Tibial artery (tissue), 4 donors: ENCODE measurements at places on chromosomes 13 and 19.

- H3K4me1 ChIP-seq = no peaks in the 10 kb centered on the region
- no peaks in the 10 kb centered on the region for H3K36me3 ChIP-seq
- no peak overlapping the region for H3K27ac ChIP-seq
- no peak for DNase-seq
- H3K27me3 ChIP-seq = no peaks in the 10 kb centered on the region
Measured at GRCh38 chr13:98677398-98677797, 75.1 kb downstream of the SLC15A1 start.

- peaks cover 91% of the 10 kb centered on the region for H3K4me1 ChIP-seq
- no peak overlapping the region for H3K4me3 ChIP-seq
- H3K27ac ChIP-seq = peak overlapping the region; percentile 94
- no peaks in the 10 kb centered on the region for H3K27me3 ChIP-seq
Measured at GRCh38 chr19:38705197-38706019, 38.9 kb downstream of the CAPN12 start.

DNA sequence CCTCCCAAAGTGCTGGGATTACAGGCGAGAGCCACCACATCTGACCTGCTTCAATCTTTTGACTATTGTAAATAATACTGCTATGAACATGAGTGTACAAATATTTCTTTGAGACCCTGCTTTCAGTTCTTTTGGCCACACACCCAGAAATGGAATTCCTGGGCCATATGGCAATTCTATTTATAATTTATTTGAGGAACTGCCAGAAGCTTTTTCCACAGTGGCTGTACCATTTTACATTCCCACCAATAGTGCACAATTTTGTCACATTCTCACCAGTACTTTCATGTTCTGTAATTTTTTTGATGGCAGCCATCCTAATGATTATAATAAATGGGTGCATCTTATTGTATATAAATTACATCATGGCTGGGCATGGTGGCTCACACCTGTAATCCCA is 13.7 kb upstream of the FCER2 start:
- H3K4me1 ChIP-seq = no peaks in the 10 kb centered on the region
- H3K4me3 ChIP-seq = no peak overlapping the region
- no peak overlapping the region for H3K27ac ChIP-seq
- no peaks in the 10 kb centered on the region for H3K36me3 ChIP-seq

GRCh38 chr13:40984668-40985366 is 34.3 kb downstream of the ELF1 start:
- peaks cover 33% of the 10 kb centered on the region for H3K4me1 ChIP-seq
- H3K27ac ChIP-seq = peak overlapping the region; percentile 49
- no peak for DNase-seq

DNA sequence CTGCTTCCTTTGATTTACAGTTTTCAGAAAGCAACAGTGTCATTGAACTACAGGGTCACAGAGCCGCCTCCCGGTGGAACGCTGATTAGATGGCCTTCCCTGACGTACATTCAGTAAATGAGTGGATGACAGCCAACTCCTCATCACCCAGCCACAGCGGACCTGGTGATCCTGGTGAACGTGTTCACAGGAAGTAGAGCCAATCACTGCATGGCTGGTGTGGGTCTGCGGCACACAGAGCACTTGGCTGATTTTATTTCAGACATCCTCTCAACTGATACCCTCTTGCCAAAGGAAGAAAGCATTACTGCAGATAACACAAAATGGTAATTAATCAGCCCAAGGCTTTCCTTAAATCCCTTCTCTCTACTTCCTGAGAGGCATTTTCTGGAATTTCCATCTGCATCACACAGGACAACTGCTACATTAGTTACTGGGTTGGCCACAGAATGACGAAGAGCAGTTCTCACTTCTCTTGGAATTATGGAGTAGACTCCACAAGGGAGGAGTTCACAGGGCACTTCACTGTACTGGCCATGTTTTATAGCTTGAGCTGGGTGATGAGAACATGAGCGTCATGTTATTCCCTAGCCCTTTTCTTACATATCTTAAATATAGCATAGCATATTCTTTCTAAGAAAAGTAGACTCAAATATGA is 84.0 kb upstream of the SLC7A1 start:
- H3K27me3 ChIP-seq = no peaks in the 10 kb centered on the region
- DNase-seq = no peak
- H3K4me1 ChIP-seq = peaks cover 4% of the 10 kb centered on the region
- no peaks in the 10 kb centered on the region for H3K36me3 ChIP-seq
- no peak overlapping the region for H3K4me3 ChIP-seq

DNA sequence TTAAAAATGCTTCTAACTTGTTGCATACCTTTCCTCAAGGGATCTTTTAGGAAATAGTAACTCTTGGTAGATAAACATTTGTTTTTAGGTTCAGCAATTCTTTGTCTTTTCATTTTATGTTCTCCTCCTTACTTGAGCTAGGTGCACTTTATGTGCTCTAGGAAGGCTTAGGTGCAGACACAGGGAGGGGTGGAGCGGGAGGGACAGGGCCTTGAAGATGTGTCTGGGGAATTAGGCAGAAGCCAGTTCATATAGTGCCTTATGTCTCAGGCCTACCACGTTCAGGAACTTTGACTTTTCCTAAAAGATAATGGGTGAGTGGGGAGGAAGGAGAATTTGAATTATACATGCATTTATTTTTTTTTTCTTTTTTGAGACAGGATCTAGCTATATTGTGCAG is 37.7 kb downstream of the IRS2 start:
- peaks cover 3% of the 10 kb centered on the region for H3K4me1 ChIP-seq
- H3K36me3 ChIP-seq = peaks cover 19% of the 10 kb centered on the region
- no peaks in the 10 kb centered on the region for H3K27me3 ChIP-seq
- no peak for DNase-seq
- H3K27ac ChIP-seq = no peak overlapping the region
- no peak overlapping the region for H3K4me3 ChIP-seq

DNA sequence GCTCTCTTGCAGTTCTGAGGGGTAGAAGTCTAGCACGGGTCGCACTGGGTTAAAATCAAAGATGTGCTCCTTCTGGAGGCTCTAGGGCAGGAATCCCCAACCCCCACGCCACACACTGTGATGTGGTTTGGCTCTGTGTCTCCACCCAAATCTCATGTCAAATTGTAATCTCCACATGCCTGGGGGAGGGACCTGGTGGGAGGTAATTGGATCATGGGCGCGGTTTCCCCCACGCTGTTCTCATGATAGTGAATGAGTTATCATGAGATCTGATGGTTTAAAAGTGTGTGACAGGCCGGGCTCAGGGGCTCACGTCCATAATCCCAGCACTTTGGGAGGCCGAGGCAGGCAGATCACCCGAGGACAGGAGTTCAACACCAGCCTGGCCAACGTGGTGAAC is 26.6 kb upstream of the CALM3 start:
- H3K36me3 ChIP-seq = no peaks in the 10 kb centered on the region
- no peak overlapping the region for H3K4me3 ChIP-seq
- no peak for DNase-seq
- no peak overlapping the region for H3K27ac ChIP-seq

- H3K4me1 ChIP-seq = peaks cover 24% of the 10 kb centered on the region
- peaks cover 6% of the 10 kb centered on the region for H3K36me3 ChIP-seq
- peak overlapping the region; percentile 41 for H3K4me3 ChIP-seq
- H3K27me3 ChIP-seq = peaks cover 4% of the 10 kb centered on the region
- DNase-seq = no peak
Measured at GRCh38 chr19:3586127-3586626, 899 bp downstream of the GIPC3 start.

DNA sequence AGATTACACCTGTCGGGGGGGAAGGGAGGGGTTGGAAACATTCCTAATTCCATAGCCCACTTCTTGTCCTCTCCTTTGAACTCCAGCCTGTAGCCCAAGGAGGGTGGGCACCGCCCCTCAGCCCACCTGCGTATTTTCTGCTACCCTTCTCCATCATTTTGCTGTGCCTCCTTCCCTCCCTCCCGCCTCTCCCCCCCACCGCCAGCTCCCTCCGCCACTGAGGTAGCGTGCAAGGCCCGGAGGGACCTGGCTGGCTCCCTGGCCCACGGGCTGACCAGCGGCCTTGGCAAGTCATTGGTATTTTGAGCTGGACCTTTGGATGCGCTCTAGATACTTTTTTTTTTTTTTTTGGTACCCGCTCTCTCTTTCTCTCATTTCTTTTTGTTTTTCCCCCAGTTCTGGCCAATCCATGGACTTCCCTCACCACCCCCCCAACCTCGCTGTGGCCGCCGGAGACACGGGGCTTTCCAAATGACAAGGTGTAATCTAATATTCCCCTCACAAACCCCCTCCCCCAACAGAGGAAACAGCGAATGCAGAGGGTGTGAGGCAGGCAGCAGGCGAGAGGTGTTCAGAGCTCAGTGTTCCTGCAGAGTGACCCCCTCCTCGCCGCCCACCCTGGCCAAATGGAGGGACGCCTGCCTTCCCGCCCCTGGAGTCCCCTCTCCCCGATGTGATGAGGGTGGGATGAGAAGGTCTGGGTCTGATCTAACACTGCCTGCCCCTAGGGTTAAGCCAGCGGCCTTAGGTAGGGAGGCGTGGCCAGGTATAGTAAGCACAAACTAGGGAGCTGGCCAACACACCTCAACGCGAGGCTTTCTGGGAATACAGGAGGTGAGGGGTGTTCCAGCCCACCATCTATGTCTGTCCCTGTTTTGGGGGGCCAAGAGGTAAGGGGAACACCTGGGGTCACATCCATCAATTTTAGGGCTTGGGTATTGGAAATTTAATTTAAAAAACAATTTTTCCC is 89.2 kb downstream of the PTPRS start:
- H3K27me3 ChIP-seq = no peaks in the 10 kb centered on the region
- H3K4me3 ChIP-seq = no peak overlapping the region
- H3K27ac ChIP-seq = no peak overlapping the region
- DNase-seq = no peak
- no peaks in the 10 kb centered on the region for H3K4me1 ChIP-seq

DNA sequence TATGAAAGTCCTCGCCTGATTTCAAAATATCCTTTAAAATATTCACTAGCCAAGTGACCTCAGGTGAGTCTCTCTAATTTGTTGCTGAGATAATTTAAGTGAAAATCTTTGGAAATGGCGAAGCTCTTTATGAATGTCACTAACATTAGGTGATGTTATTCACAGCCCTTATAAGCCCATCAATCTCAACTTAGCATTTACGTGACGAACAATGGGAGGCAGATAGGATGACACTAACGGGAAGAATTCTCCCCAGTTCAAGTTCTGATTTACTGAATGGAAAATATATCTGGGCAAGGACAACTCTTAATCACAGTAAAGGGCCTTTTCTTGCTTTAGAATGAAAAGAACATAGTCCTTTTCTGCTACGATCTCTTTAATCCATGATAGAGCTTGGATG is 378.7 kb downstream of the LIG4 start:
- H3K4me3 ChIP-seq = no peak overlapping the region
- no peaks in the 10 kb centered on the region for H3K27me3 ChIP-seq
- no peaks in the 10 kb centered on the region for H3K36me3 ChIP-seq
- DNase-seq = no peak

- no peaks in the 10 kb centered on the region for H3K36me3 ChIP-seq
- no peaks in the 10 kb centered on the region for H3K27me3 ChIP-seq
- peaks cover 7% of the 10 kb centered on the region for H3K4me1 ChIP-seq
Measured at GRCh38 chr13:91557328-91558090, 159.1 kb downstream of the GPC5 start.

DNA sequence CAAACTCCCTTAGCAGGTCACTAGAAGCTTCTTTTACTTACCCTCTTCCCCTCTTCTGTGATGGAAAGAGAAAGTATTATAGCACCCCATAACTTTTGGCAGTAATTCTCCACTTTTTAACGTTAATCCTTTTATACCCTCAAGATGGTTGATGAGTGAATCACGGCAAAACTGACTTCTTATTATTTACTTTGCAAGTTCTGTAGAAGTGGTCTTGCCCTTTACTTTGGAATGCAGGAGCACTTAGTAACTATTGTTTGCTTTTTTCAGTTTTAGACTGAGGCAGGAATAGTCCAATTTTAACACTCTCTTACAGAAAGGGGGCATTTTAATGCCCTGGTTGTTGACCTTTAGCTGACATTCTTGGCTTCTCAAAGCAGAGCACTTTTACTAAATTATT is 260.1 kb downstream of the LMO7 start:
- no peak overlapping the region for H3K27ac ChIP-seq
- H3K4me3 ChIP-seq = no peak overlapping the region
- DNase-seq = no peak
- no peaks in the 10 kb centered on the region for H3K27me3 ChIP-seq
- H3K36me3 ChIP-seq = no peaks in the 10 kb centered on the region

DNA sequence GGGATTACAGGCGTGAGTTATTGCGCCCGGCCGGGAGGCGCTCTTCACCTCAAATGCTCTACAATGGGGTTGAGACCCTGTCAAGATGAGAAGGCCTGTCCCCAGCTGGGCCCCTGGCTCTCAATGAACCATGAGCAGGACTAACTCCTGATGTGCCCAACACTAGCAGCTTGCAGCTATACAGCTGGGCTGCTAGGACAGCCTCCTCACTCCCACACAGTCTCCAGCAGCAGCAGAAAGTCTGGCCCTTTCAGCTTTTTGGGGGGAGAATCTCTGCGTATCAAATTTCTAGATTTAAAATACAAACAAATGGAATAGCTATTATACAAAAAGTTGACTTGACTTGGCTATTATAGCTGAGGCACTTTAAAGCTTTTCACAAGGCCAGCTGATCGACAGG is 30.2 kb downstream of the TMTC4 start:
- H3K4me3 ChIP-seq = no peak overlapping the region
- H3K36me3 ChIP-seq = peaks cover 14% of the 10 kb centered on the region
- no peak for DNase-seq
- H3K27ac ChIP-seq = no peak overlapping the region

GRCh38 chr19:35246466-35247092 is 2.2 kb upstream of the LSR start:
- no peaks in the 10 kb centered on the region for H3K36me3 ChIP-seq
- no peaks in the 10 kb centered on the region for H3K27me3 ChIP-seq
- no peak for DNase-seq
- no peaks in the 10 kb centered on the region for H3K4me1 ChIP-seq

GRCh38 chr13:78100486-78100885 is 181.9 kb upstream of the EDNRB start:
- DNase-seq = no peak
- no peaks in the 10 kb centered on the region for H3K27me3 ChIP-seq
- no peaks in the 10 kb centered on the region for H3K4me1 ChIP-seq

GRCh38 chr13:64869539-64869938 is 2360.6 kb downstream of the PCDH9 start:
- no peaks in the 10 kb centered on the region for H3K27me3 ChIP-seq
- H3K27ac ChIP-seq = no peak overlapping the region
- no peaks in the 10 kb centered on the region for H3K4me1 ChIP-seq
- no peak overlapping the region for H3K4me3 ChIP-seq
- no peak for DNase-seq
- no peaks in the 10 kb centered on the region for H3K36me3 ChIP-seq

- H3K4me3 ChIP-seq = peak within 1 kb of the TSS; percentile 5
- no peaks in the 10 kb centered on the region for H3K36me3 ChIP-seq
- H3K4me1 ChIP-seq = peaks cover 5% of the 10 kb centered on the region
- DNase-seq = no peak
- H3K27me3 ChIP-seq = no peaks in the 10 kb centered on the region
Measured at GRCh38 chr19:43780706-43781525, at the start of gene KCNN4. Gene KCNN4 (minus strand): TSS chr19:43780973. CDS start chr19:43780861, 112 bp downstream.

GRCh38 chr19:30144802-30145201 is 202.8 kb downstream of the URI1 start:
- no peak for DNase-seq
- H3K4me3 ChIP-seq = no peak overlapping the region
- no peaks in the 10 kb centered on the region for H3K4me1 ChIP-seq
- no peaks in the 10 kb centered on the region for H3K27me3 ChIP-seq
- no peaks in the 10 kb centered on the region for H3K36me3 ChIP-seq

GRCh38 chr13:94608586-94608985 is 6.9 kb downstream of the GPR180 start:
- peaks cover 26% of the 10 kb centered on the region for H3K36me3 ChIP-seq
- H3K27me3 ChIP-seq = no peaks in the 10 kb centered on the region
- H3K27ac ChIP-seq = no peak overlapping the region
